ENCODE measurements at places on chromosomes 1 and 21.

DNA sequence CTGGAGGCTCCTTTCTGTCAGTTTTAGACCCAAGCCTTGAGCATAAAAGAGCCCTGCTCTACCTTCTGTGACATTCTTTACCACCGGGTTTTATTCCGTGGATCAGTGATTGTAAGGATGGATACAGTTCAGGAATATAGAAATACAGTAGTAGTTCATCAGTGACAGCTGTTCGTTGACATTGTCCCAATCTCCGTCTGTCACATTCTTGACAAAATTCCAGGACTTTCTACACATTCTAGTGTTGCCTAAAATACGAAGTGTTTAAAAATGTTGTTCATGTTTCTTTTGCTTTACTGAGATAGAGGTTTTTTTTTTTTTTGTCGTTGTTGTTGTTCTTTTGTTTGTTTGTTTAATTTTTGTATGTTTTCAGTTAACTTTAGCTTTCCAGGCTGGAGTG lies 29.9 kb downstream of the MAP10 start:
- DNase-seq, result no peak

- DNase-seq, result no peak
These were observed 145.1 kb downstream of the SIPA1L2 start for GRCh38 chr1:232484856-232485255.

GRCh38 chr1:3609769-3610526 lies 1.4 kb downstream of the MEGF6 start:
- DNase-seq, result no peak

GRCh38 chr1:203369666-203370065 lies 18.7 kb upstream of the FMOD start:
- DNase-seq, result no peak

- DNase-seq, result no peak
These were observed 18.0 kb downstream of the KIAA0319L start for GRCh38 chr1:35539073-35539823.
